AML-193 (cell line): ENCODE measurements at places on chromosomes 7 and 10.

DNA sequence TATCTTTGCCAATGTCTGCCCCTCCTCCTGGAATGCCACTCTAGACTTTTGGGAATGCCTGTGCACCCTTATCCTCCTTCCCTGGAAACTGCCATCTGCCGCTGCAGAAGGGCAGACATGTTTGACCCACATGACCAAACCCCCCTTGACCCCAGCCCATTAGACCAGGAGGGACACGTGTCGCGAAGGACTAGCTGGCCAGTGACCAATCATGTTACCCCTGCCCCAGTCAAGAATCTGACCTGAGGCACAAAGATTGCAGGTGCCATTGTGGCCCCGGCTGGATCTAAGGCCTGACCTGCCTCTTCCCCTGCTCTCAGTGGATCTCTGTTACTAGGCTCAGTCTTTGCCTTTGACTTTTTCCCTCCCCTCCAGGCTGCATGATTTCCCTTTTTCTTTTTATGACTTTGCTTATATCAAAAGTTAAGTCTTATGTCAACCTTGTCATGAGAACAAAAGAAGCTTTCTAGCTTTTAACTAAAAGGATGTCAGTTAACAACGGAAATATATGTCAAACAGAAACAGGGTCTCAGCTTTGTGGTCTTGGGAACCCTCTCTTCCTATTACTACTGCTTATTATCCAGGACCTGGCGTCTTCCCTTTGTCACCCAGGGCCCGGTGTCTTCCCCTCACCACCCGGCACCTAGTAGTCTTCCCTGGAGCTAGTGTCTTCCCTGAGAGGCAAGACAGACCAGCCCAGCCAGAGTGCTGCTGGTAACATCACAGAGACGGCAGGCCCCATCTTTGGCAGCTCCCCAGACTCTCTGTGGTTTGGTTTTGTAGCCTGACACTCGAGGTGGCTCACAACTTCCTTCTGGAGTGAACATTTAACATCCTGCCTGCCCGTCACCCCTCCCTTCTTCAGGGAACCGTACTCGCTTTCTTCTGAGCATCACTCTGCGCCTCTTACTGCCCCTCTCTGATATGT, 24.4 kb upstream of the PPIF start:
- DNase-seq: peak; percentile 88

GRCh38 chr7:151195616-151196450, 8.8 kb upstream of the ASB10 start:
- no peak for DNase-seq

GRCh38 chr7:134557391-134557790, 8.5 kb downstream of the AKR1B15 start:
- DNase-seq: no peak

GRCh38 chr7:128954150-128954549, 16.4 kb downstream of the IRF5 start:
- no peak for DNase-seq

- DNase-seq: no peak
These were observed 96.3 kb downstream of the PRPF18 start for GRCh38 chr10:13683017-13683416.

- DNase-seq: no peak
These were observed 2.3 kb upstream of the DNAJB12 start for GRCh38 chr10:72356987-72357386.

- DNase-seq: no peak
These were observed 37.7 kb downstream of the CDK13 start for GRCh38 chr7:39987641-39988347.

GRCh38 chr7:131604841-131605279, 48.4 kb upstream of the PODXL start:
- no peak for DNase-seq

DNA sequence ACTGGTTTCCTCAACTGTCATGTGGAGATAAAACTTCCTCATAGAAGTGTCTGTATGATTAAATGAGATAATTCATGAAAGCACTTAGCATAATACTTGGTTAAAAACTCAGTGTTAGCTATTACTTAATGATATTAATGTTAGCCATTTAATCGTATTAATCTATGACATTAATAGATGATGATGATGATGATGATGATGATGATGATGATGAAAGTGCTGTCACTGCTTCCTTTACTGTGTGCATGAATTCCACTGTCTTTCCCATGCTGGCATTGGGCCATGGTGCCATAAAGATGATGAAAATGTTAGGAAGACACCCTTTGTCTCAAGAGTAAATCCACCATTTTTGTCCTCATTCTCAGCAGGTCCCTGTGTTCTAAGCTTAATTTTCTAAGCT, 75.8 kb downstream of the VPS50 start:
- no peak for DNase-seq

GRCh38 chr7:7675686-7676085, 35.1 kb downstream of the UMAD1 start:
- no peak for DNase-seq

- DNase-seq: no peak
These were observed 81.3 kb downstream of the OSBPL3 start for GRCh38 chr7:24898691-24899090.
